CD4-positive, CD25-positive, alpha-beta regulatory T cell (primary cell): ENCODE measurements at places on chromosomes 3 and 15. TPM values are rescaled to one million over a fixed set of nuclear protein-coding genes. Genes with fewer than 3 reads are reported as not detected.

Gene SIDT1
- total RNA-seq = 59.9 TPM

GRCh38 chr3:195075941-195076875 lies 194.8 kb downstream of the XXYLT1 start:
- no peak for DNase-seq
- no peaks in the 10 kb centered on the region for H3K27me3 ChIP-seq
- no peaks in the 10 kb centered on the region for H3K4me1 ChIP-seq

DNA sequence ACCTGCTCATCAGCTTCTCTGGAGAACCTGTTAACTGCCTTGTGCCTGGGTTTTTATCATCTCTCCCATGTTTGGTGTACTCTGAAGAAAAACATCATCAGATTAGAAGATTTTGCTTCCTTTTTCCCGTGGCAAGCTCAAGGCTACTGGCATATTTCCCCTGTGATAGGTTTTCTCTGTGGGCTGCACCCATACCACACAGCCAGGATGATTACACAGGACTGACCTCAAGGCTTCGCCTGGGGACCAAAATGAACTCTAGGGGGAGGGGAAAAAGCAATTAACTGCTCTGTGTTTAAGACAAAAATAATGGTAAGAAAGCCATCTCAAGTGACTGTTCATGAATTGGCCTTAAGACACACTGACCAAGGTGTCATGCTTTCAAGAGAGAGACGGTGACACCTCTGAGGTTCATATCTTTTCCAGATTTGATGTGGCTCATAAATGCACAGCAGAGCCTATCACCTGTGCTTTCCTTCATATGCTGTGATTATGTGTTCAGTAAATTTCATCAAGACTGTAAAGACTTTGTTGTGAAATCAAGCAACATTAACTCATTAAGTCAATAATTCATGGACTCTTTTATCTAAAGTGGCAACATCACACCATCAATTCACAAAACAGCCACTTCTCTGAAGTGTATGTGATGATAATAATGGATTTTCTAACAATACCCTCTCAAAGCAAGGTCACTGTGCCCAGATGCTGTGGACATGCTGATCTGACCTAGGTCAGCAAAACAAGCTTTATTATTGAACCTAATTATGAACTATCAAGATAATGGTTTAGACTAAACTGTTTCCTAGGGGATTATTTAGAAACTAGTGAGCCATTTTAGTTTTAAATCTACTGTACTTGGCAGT lies 427.9 kb downstream of the WDR72 start:
- no peaks in the 10 kb centered on the region for H3K4me1 ChIP-seq
- no peak overlapping the region for H3K27ac ChIP-seq
- no peak overlapping the region for H3K4me3 ChIP-seq

DNA sequence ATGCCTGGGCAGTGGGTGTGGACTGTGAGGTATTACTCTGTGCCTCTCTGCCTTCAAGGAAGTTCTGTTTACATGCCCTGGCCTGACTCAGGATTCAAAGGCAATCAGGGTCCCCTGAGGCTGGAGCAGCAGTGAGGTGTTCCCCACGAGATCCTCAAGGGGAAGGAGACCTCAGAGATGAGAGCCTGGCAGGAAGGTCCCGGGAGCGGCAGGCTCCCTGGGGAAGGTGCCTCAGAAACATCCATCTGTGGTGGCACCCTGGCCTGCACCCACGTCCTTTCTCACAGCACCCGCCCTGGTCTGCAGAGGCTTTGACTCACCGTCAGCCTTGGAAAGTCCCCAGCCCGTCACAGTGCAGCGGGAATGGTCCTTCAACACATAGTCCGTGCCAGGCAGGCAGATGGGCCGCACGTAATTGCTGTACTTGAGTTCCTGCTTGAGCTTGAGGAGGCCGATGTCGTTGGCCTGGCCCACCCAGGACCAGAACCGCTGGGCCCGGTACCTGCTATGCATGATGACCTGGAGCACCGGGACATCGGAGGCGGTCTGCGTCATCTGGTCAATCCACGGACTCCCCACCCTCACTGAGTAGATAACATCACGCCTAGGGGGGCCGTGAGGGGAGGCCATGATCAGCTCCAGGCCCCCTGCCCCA lies 3.6 kb downstream of the PRSS50 start:
- H3K36me3 ChIP-seq = no peaks in the 10 kb centered on the region
- H3K4me1 ChIP-seq = no peaks in the 10 kb centered on the region
- no peak for DNase-seq
- no peak overlapping the region for H3K4me3 ChIP-seq
- no peak overlapping the region for H3K27ac ChIP-seq
- H3K27me3 ChIP-seq = no peaks in the 10 kb centered on the region

GRCh38 chr3:131125684-131126083 lies 99.0 kb downstream of the NEK11 start:
- no peaks in the 10 kb centered on the region for H3K36me3 ChIP-seq

DNA sequence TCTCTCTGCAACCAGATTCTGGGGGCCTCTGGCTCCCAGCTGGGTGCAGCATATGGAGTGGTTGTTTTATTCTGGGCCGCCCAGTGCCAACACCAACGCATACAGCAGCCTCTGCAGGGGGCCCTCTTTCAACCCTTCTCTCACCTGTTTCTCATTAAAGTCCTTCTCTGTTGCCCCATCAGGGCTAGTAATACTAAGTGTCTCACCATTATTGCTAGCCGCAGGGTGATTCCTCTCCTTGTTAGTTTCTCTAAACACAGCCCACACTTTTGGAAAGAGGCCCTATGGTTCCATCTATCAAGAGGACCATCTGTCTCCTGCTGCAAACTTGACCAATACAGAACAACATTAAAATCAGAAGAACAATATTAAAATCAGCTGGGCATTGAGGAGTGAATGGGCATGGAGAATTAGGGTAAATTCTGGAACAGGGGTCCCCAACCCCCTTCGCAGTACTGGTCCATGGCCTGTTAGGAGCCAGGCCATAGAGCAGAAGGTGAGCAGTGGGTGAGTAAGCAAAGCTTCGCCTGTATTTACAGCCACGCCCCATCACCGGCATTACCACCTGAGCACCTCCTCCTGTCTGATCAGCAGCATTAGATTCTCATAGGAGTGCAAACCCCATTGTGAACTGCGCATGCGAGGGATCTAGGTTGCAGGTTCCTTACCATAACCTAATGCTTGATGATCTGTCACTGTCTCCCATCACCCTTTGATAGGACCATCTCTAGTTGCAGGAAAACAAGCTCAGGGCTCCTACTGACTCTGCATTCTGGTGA lies 36.5 kb downstream of the ALS2CL start:
- H3K4me1 ChIP-seq = no peaks in the 10 kb centered on the region
- H3K36me3 ChIP-seq = no peaks in the 10 kb centered on the region
- no peak overlapping the region for H3K27ac ChIP-seq
- no peak overlapping the region for H3K4me3 ChIP-seq
- DNase-seq = no peak

Gene PDCD10
- total RNA-seq = 69.9 TPM

DNA sequence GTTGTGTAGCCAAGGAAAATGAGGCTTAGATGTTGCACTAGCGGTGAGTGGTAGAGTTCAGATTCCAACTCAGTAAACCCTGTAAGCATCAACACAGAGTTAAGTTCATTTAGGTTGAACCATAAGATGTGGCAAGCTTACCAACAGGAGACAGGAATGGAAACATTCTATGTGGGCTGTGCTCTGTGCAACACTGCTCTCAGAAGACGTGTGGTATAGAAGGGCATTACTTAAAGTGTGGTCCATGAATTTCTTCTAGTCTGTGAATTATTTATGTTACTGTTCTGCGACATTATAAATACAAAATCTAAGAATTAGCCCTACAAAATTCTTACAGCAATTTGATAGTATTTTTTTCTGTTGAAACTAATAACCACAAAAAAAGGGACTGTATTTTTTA lies 213.3 kb downstream of the GRM7 start:
- no peaks in the 10 kb centered on the region for H3K27me3 ChIP-seq
- H3K27ac ChIP-seq = no peak overlapping the region
- no peaks in the 10 kb centered on the region for H3K4me1 ChIP-seq
- no peaks in the 10 kb centered on the region for H3K36me3 ChIP-seq
- DNase-seq = no peak

GRCh38 chr3:198080521-198081384 lies 120.7 kb downstream of the LMLN start:
- H3K4me1 ChIP-seq = peaks cover 18% of the 10 kb centered on the region
- DNase-seq = peak; percentile 47
- H3K27ac ChIP-seq = no peak overlapping the region
- no peak overlapping the region for H3K4me3 ChIP-seq
- no peaks in the 10 kb centered on the region for H3K36me3 ChIP-seq

Gene EAF1
- 27.9 TPM for total RNA-seq

DNA sequence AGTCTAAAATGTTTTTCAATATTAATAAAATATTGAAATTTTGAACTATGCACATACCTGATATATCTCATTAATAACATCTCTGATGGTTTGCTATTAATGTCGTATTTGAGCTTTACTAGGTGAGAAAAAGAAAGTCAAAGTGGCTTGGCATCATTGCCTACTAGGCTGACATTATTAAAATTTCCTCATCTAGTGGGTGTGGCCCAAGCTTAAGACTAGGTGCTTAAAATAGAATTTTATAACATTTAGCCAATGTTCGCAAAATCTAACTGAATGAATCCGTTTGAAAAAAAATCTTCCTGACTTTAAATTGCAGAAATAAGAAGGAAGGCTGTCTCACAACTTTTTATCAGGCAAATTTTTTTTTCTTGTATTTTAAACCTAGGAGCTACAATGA lies 46.1 kb downstream of the ABI3BP start:
- H3K4me3 ChIP-seq = no peak overlapping the region
- no peak for DNase-seq
- no peaks in the 10 kb centered on the region for H3K36me3 ChIP-seq
- no peak overlapping the region for H3K27ac ChIP-seq
- no peaks in the 10 kb centered on the region for H3K27me3 ChIP-seq

Gene LNP1
- total RNA-seq = 0.74 TPM

Gene CFAP20DC
- total RNA-seq = 0.32 TPM

Gene TMC3
- not detected for total RNA-seq

Gene ARHGAP31
- total RNA-seq = 13.6 TPM

Gene SEMA3B
- total RNA-seq = 1.7 TPM

Gene CCR3
- 6.0 TPM for total RNA-seq

- no peak for DNase-seq
- H3K27me3 ChIP-seq = no peaks in the 10 kb centered on the region
- no peaks in the 10 kb centered on the region for H3K4me1 ChIP-seq
- H3K4me3 ChIP-seq = no peak overlapping the region
- no peak overlapping the region for H3K27ac ChIP-seq
Measured at GRCh38 chr3:165507060-165507459, 310.9 kb upstream of the SLITRK3 start.

Gene AQP9
- not detected for total RNA-seq

DNA sequence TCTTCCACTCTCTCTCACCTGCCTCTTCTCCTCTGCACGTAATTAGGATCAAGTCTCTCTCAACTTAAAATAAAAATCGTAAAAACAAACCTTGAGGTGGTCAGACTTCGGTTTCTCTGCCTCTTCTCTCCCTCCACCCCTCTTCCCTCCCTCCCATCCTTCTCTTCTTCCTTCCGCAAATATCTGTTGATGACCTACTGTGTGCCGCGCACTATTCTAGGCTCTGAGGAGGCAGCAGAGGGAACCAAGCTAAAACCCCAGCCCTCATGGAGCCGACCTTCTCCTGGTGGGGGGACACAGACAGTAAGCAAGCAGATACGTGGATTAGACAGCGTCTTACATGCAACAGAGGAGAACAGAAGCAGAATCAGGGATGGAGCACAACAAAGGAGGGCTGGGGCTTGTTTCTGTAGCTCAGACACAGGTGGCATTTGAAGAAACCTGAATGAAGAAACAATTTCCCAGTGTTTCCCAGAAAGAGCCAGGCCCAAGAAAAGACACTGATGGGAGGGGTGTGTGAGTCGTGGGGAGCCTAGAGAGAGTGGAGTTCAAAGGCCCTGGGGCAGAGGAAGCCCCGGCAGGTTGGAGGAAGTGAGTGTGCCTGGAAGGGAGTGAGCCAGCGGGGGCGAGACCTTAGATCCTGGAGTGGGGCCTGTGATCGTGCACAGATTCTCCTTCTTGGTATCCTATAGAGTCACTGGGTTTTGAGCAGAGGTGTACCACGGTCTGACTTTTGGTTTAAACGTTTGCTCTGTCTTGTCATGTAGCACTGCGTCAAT lies 80.5 kb downstream of the TOP2B start:
- no peaks in the 10 kb centered on the region for H3K36me3 ChIP-seq
- H3K4me1 ChIP-seq = no peaks in the 10 kb centered on the region
- no peak overlapping the region for H3K4me3 ChIP-seq
- H3K27ac ChIP-seq = no peak overlapping the region
- no peaks in the 10 kb centered on the region for H3K27me3 ChIP-seq

Gene ADAMTS7
- total RNA-seq = not detected

DNA sequence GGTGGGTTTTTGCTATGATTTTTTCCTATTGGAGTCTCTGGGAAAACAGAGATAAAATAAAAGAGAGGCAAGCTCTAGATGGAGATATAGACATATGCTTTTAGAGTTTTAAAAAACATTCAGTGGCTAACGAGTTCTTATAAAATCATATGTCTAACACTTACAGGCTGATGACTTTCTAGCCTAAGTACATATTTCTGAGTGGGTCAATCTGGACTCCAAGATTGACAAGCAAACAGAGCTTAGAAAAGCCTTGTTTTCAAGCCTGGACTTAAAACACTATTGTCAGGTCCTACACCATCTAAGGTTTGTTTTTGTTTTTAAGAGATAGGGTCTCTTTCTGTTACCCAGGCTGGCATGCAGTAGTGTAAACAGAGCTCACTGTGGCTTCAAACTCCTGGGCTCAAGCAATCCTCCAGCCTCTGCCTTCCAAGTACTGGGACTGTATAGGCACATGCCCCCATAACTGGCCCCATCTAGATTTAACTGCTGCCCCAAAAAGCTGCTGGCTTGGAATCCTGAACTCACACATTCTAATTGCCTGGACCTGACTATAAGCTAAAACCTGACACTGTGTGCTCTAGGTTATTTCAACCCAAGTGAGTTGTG lies 86.3 kb downstream of the FBXL22 start:
- no peak overlapping the region for H3K4me3 ChIP-seq
- no peak overlapping the region for H3K27ac ChIP-seq
- DNase-seq = no peak
- no peaks in the 10 kb centered on the region for H3K4me1 ChIP-seq
